ENCODE measurements at places on chromosomes 3 and 15. TPM values are rescaled to one million over a fixed set of nuclear protein-coding genes. Genes with fewer than 3 reads are reported as not detected.

- no peaks in the 10 kb centered on the region for H3K27me3 ChIP-seq
- DNase-seq: peak; percentile 31
- H3K27ac ChIP-seq: peak overlapping the region; percentile 54
- peaks cover 76% of the 10 kb centered on the region for H3K36me3 ChIP-seq
- no peak overlapping the region for H3K4me3 ChIP-seq
- H3K4me1 ChIP-seq: peaks cover 45% of the 10 kb centered on the region
Observed at GRCh38 chr3:187066228-187066995, 72.9 kb downstream of the RPL39L start.

Gene SNRPN
- 38.2 TPM for total RNA-seq

- no peak overlapping the region for H3K4me3 ChIP-seq
- no peak overlapping the region for H3K27ac ChIP-seq
- H3K4me1 ChIP-seq: peaks cover 16% of the 10 kb centered on the region
- no peak for DNase-seq
- H3K36me3 ChIP-seq: peaks cover 64% of the 10 kb centered on the region
- no peaks in the 10 kb centered on the region for H3K27me3 ChIP-seq
Observed at GRCh38 chr3:44989636-44990373, 13.8 kb downstream of the EXOSC7 start.

- H3K4me3 ChIP-seq: no peak overlapping the region
- peaks cover 61% of the 10 kb centered on the region for H3K36me3 ChIP-seq
- H3K4me1 ChIP-seq: peaks cover 36% of the 10 kb centered on the region
- H3K27me3 ChIP-seq: no peaks in the 10 kb centered on the region
- peak overlapping the region; percentile 44 for H3K27ac ChIP-seq
- no peak for DNase-seq
Observed at GRCh38 chr3:141529717-141530414, 43.0 kb downstream of the RASA2 start.

DNA sequence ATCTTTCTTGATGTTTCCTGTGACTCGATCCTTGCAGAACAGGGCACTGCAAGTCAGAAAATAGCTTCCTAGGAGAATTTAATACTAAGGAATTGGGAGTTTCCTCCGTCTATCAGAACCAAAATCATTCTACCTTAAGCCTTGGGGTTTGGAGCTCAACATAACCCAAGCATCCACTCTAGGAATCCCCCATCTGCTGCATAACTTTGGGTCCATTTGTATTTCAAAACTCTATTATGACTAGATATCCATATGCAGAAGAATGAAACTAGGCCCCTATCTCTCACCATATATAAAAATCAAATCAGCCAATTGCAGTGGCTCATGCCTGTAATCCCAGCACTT lies 61.7 kb upstream of the AKAP13 start:
- H3K36me3 ChIP-seq: peaks cover 18% of the 10 kb centered on the region
- peak overlapping the region; percentile 91 for H3K27ac ChIP-seq
- no peaks in the 10 kb centered on the region for H3K27me3 ChIP-seq
- peaks cover 64% of the 10 kb centered on the region for H3K4me1 ChIP-seq

- no peak overlapping the region for H3K4me3 ChIP-seq
- H3K27me3 ChIP-seq: no peaks in the 10 kb centered on the region
- H3K27ac ChIP-seq: no peak overlapping the region
- H3K36me3 ChIP-seq: peaks cover 22% of the 10 kb centered on the region
Observed at GRCh38 chr3:45139372-45140140, 6.6 kb downstream of the CDCP1 start.

GRCh38 chr3:26682406-26682805 lies 59.8 kb downstream of the LRRC3B start:
- no peak overlapping the region for H3K4me3 ChIP-seq
- no peaks in the 10 kb centered on the region for H3K4me1 ChIP-seq
- H3K27ac ChIP-seq: no peak overlapping the region
- H3K36me3 ChIP-seq: no peaks in the 10 kb centered on the region

DNA sequence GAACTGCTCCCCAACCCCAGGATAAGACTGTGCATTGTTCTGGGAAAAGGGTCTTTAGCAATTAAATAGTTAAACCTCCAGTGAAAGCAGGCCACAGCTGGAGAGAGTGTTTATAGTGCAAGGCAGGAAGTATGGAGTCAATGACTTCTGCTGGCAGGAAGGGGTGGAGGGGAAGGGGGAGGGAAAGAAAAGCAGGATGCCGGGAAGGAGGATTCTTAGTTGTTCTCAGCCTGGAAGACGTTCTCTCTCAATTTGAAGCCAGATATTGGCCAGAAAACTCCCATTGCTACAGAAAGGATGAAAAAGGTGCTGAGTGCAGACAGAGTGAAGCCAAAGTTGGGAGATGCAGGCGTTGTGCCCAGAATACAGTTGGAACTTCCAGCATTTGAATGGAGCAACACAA lies 35.7 kb upstream of the ACTL6A start:
- H3K4me1 ChIP-seq: no peaks in the 10 kb centered on the region
- no peak overlapping the region for H3K27ac ChIP-seq
- no peak overlapping the region for H3K4me3 ChIP-seq
- H3K36me3 ChIP-seq: no peaks in the 10 kb centered on the region
- peaks cover 19% of the 10 kb centered on the region for H3K27me3 ChIP-seq
- DNase-seq: no peak

Gene LEKR1
- 0.30 TPM for total RNA-seq

Gene SLC9C1
- total RNA-seq: 0.37 TPM

DNA sequence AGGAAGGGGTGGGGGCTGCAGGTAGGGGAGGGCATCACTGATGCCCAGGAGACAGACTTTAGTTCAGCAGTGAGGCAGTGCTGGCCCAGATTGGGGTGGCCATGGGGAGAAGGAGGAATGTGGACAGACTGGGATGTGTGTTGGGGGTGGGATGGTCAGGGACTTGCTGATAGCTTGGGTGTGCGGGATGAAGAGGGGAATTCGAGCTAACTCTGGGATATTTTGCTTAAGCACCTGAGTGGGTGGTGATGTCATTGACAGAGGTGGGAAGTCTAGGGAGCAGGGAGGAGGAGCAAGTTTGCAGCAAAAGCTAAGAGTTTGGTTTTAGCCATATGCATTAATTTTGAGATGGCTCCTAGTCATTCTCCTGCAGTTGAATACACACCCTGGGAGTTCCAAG lies 207.5 kb downstream of the RPLP1 start:
- H3K4me1 ChIP-seq: no peaks in the 10 kb centered on the region
- H3K27me3 ChIP-seq: peaks cover 7% of the 10 kb centered on the region

Gene CELSR3
- 16.0 TPM for total RNA-seq

DNA sequence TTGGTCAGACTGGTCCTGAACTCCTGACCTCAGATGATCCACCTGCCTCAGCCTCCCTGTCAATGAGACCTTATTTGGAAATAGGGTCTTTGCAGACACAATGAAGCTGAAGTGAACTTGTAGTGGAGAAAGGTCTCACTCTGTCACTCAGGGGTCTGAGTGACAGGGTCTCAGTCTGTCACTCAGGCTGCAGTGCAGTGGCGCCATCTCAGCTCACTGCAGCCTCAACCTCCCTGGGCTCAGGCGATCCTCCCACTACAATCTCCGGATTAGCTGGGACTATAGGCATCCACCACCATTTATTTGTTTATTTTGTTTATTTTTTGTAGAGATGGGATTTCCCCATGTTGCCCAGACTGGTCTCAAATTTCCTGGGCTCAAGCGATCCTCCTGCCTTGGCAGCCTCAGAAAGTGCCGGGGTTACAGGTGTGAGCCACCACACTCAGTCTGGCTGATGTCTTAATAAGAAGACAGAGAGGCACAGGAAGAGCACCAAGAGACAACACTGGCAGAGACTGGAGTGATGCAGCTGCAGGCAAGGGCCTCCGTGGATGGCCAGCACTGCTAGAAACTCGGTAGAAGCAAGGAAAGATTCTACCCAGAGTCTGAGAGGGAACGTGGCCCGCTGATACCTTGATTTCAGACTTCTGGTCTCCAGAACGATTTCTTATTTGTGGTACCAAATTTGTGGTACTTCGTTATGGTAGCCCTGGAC lies 26.2 kb upstream of the RAF1 start:
- H3K4me3 ChIP-seq: no peak overlapping the region
- no peaks in the 10 kb centered on the region for H3K27me3 ChIP-seq
- DNase-seq: no peak
- no peaks in the 10 kb centered on the region for H3K36me3 ChIP-seq
- H3K27ac ChIP-seq: no peak overlapping the region
- no peaks in the 10 kb centered on the region for H3K4me1 ChIP-seq

DNA sequence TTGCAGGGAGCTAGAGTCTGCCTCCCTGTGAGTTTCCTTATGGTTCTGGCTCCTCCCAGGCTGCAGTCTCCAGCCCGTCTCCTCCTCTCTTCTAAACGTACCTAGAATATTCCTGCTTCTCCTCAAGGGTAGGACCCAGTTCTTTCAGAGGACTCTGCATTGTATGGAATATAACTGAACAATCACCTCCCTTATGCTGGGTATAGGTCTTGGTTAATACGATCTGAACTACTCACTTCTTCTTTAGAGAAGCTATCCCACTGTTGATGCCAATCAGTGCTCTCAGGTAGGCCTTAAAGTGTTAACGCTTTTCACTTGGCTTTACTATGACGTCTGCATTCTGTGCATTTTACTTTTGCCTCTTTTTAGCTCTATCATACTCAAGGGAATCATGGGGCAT lies 98.5 kb downstream of the WNT7A start:
- H3K27me3 ChIP-seq: peaks cover 1% of the 10 kb centered on the region
- no peaks in the 10 kb centered on the region for H3K36me3 ChIP-seq
- no peaks in the 10 kb centered on the region for H3K4me1 ChIP-seq
- no peak overlapping the region for H3K4me3 ChIP-seq
- DNase-seq: no peak
- no peak overlapping the region for H3K27ac ChIP-seq

Gene LOXL1
- 0.99 TPM for total RNA-seq

Gene MYRIP
- not detected for total RNA-seq

Gene FANCD2OS
- not detected for total RNA-seq

- DNase-seq: no peak
- H3K27me3 ChIP-seq: peaks cover 16% of the 10 kb centered on the region
- H3K4me1 ChIP-seq: no peaks in the 10 kb centered on the region
Observed at GRCh38 chr3:14853271-14853951, 34.6 kb downstream of the FGD5 start.

Gene NCBP2
- 83.9 TPM for total RNA-seq

DNA sequence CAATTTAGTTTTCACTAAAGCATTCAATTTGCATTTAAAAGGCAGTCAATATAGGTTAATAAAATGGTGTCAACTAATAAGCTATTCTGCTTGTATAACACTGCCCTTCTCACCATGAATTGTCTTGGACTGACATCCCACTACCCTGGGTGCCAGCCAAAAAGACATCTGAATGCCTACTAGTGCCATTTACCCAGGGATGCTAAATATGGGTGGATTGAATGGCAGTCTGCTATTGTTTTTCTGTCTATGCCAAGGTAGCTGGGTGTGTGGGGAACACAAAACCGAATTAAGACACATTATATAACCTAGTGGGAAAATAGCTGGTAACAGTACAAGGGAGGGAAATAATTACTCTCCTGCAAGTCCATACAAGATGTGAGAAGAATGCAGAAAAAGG lies 240.0 kb upstream of the CFAP20DC start:
- no peak overlapping the region for H3K4me3 ChIP-seq
- DNase-seq: no peak
- no peak overlapping the region for H3K27ac ChIP-seq
- H3K36me3 ChIP-seq: peaks cover 3% of the 10 kb centered on the region
